ENCODE measurements at places on chromosomes 3 and 15.

GRCh38 chr15:90756916-90757315 lies 39.8 kb downstream of the BLM start:
- DNase-seq = no peak

DNA sequence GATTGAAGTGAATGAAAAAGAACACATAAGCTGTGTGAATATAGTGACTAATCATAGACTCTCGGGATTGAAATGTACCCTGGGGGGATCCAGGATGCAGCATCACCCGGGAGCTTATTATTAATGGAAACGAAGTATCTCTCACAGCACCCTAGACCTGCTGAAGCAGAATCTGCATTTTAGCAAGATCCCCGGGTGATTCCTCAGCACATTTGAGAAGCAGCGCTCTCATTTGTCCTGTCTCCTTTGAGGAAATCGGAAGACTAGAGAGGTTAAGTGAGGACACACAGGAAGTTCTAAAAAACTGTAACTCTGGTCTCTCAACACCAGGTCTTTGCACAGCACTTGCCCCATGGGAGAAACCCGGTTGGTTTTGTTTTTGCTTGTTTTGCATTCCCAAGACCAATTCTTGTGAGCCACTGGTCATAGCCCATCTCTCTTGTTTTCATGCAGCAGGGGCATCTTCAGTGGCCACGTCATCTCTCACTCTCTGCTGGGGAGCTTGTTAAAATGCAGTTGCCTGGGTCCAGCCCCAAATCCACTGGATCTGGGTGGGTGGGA lies 30.2 kb downstream of the ZNF710 start:
- peak; percentile 60 for DNase-seq

DNA sequence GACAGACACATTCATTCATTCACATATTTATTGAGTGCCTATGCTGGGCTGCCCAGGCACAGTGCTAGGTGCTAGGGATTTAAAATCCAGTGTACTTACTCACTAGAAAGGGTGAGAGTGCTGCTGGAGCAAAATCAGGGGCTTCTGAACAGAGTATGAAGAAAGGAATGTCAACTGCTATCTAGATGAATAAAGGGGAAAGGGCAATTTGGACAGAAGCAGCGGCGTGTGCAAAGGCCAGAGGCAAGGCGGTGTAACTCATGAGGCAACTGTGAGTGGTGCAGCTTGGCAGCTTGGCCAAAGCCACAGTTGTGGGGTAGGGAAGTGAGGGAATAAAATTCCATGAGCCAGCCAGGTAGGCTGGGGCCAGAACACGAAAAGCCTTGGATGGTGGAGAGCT lies 76.7 kb downstream of the RAD18 start:
- DNase-seq = no peak

DNA sequence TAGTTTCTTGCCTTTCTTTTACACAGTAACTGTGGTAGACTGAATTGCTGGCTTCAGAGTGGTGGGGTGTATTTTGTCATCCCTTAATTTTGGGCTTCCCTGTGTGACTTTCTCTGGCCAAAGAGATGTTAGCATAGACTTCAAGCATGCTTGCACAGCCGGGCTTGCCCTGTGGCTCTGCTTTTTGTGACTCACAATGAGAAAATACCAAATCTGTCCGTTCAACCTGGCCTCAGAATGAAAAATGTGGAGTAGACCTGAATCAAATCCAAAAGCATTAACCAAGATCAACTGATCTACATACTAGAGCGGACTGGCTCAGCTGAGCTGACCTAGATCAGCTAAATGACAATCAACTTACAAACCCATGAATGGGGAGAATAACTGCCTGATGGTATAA lies 51.4 kb downstream of the PLAAT1 start:
- DNase-seq = no peak

GRCh38 chr3:31135546-31135945 lies 241.1 kb upstream of the GADL1 start:
- no peak for DNase-seq

All from GM18507 (cell line).